ENCODE measurements at places on chromosomes 5 and 9.
A peak's percentile ranks its signal among the peaks of the same experiment; 100 is the strongest.

GRCh38 chr9:137167747-137168572 is 1.9 kb downstream of the LRRC26 start:
- DNase-seq: no peak

- peak; percentile 84 for DNase-seq
These were observed 57.4 kb upstream of the PLPP6 start for GRCh38 chr9:4604678-4605095.

DNA sequence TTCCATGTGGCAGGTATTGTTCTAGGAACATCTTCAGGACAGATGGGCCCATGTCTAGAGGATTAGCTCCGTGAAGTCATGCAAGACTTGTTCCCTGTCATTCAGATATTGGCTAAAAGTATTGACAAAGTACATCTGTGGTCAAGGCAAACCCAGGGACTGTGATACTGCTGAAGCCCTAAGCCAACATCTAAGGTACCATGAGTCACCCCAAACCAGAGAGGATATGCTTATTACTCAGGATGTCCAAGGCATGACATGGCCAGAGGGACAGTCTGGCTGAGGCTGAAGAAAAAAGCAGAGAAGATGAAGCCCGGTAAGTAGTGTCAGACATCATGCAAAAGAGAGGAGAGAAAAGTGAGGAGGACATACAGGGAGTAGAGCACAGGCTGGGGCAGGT is 31.0 kb downstream of the HMHB1 start:
- DNase-seq: no peak

GRCh38 chr5:108919591-108920326 is 172.1 kb downstream of the FER start:
- DNase-seq: no peak

DNA sequence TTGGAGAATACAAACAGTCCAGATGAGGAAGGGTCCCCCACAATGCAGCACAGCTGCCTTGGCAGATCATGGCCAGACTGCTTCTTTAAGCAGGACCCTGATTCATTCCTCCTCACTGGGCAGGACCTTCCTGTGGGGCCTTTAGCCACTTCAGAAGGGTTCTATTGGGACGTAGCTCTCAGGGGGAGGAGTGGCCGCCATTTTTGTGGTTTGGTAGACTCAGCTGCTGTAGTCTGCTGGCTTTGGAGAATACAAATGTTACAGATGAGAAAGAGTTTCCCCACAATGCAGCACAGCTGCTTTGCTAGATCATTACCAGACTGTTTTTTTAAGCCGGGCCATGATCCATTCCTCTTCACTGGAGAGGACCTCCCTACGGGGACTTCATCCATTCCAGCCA is 57.4 kb downstream of the TMEM38B start:
- DNase-seq: no peak

- no peak for DNase-seq
These were observed 984 bp upstream of the DOK3 start for GRCh38 chr5:177510567-177511053.

- peak; percentile 34 for DNase-seq
These were observed 193.8 kb upstream of the ZNF618 start for GRCh38 chr9:113682297-113682771.
